Stimulated activated CD8-positive, alpha-beta memory T cell treated with anti-CD3 and anti-CD28 coated beads, Interleukin-7, amount 100 ng/mL, for 1 hour (primary cell): ENCODE measurements at places on chromosomes 4 and X.

DNA sequence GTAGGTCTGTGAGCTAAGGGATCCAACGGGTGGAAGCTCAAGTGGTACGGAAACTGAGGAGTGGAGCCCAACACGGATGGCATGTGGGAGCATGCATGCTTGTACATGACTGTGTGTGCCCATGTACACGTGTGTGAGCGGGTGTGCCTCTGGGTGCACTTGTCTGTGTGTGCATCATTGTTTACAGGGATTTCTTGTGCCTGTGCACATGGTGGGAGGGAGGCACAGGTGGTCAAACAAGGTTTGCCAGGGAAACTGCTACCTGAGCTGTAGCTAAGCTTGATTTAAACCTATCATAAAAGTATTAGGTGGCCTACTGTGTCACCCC, 122.5 kb upstream of the MAMLD1 start:
- DNase-seq: no peak

- DNase-seq: no peak
These were observed 1196.7 kb downstream of the RAPGEF2 start for GRCh38 chr4:160299608-160300007.

GRCh38 chr4:141957416-141957815, 321.0 kb downstream of the IL15 start:
- DNase-seq: no peak

DNA sequence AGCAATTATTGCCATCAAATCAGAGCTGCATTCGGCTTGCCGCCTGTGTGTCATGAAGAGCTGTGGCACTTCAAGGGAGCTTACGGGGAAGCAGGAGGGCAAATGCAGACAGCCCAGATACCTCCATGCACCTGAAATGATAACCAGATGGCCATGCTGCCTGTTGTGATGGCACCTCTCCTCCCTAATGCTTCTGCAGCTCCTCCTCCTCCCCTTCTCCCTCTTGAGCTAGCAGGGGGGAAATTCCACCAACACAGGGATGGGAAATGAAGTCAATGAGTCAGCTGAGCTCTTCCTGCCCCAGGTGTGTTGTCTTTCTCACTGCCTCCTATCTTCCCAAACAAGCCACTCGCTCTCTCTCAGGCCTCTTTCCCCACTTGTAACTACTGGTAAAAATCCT, 565.0 kb downstream of the BCOR start:
- DNase-seq: no peak

DNA sequence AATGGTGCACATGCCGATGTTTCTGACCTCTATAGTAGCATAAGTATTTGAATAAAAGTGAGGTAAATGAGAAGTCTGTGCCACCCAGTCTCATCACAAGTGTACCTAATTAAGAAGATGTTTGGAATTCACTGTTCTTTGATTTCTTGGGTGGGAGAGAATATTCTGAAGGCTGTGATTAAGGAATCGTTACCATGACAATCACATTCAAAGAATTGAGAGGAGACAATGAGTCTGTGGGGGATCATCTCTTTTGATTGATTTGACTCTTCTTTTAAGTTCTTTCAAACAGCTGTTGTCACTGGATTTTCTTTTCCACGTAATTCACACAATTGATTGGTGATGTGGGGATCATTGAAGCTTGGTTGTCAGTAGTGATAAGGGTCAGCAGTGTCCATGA, 18.1 kb downstream of the FHL1 start:
- DNase-seq: no peak

- no peak for DNase-seq
These were observed 381.2 kb upstream of the PCDH10 start for GRCh38 chr4:132767901-132768300.

- DNase-seq: no peak
These were observed 44.6 kb upstream of the VEGFC start for GRCh38 chr4:176837169-176837895.

GRCh38 chrX:132615391-132616131, 126.7 kb upstream of the MBNL3 start:
- peak; percentile 16 for DNase-seq

DNA sequence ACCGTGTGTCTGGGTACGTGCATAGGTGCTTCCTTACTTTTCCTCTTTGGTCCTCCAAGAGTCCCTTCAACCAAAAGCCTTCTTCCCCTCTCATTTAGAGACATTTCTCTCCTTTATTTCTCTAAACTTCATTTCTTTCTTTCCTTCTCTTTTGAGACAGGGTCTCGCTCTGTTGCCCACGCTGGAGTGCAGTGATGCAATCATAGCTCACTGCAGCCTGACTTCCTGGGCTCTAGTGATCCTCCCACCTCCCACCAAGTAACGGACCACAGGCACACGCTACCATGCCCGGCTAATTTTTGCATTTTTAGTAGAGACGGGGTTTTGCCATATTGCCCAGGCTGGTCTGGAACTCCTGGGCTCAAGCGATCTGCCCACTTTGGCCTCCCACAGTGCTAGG, 42.2 kb downstream of the ACOX3 start:
- DNase-seq: no peak

DNA sequence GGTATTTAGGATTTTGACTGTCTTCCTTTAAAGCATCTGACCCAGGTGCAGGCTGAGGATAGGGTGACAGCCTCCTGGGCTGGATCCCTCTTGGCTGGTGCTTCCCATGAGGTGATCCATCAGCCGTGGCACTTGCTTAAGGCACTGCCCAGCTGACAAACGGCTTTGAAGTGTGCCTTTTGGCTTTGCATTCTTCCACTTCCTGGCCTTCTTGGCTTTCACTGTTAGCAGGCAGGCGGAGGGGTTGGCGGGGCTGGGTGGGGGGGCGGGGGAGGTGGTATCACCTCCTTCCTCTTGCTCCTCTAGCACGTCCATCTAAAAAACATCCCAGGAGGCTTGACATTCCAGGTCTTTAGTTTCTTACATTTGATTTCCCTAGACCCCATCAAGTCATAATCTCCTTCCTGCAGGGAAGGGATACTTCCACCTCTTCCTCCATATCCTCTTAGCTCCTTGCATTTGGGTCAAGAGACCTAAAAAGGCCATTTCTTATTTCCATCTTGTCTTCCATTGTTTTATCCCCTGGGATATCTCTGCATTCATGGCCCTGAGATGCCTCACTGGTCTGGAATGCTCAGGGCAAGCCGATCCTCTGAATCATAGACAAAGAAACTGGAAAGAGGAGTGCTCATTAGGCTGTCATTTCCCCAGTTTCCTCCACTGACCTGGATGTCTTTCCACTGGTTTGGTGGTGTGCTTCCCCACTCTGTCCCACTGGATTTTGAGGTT, 11.3 kb upstream of the APLN start:
- DNase-seq: no peak

DNA sequence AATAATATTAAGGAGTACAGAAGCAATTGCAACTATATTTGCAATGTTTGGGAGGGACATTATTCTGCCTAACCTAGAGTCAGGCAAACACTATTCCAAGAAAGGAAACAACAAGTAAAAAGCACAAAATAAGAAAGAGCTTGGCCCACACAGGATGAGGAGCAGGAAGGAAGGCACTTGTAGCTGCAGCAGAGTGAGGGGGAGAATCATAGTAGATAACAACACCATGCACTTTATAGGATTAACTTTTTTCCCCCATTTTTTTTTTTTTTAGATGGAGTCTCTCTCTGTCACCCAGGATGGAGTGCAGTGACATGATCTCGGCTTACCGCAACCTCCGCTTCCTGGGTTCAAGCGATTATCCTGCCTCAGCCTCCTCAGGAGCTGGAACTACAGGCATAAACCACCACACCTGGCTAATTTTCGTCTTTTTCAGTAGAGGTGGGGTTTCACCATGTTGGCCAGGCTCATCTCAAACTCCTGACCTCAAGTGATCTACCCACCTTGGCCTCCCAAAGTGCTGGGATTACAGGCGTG, 10.3 kb upstream of the JCHAIN start:
- DNase-seq: no peak

DNA sequence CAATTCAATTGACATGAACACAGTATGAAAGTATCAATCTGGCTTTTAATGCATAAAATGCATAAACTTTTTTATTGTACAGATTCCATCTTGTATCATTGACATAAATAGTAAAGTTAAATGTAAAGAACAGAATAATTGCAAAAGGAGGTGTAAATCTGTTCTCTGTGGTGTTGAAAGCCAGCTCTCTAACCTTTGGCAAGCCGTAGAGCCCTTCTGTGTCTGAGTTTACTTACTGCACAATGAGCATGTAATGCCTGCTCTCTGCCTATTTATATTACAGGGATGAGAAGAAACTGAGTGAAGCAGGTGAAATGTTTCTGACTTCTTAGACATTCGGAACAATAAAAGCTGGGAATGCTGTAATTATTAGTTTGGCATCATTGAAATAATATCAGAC, 389.3 kb upstream of the EPHA5 start:
- DNase-seq: no peak

GRCh38 chr4:3756343-3757059, 9.7 kb upstream of the ADRA2C start:
- no peak for DNase-seq

- no peak for DNase-seq
These were observed 35.2 kb downstream of the PCDH7 start for GRCh38 chr4:30755346-30755745.

DNA sequence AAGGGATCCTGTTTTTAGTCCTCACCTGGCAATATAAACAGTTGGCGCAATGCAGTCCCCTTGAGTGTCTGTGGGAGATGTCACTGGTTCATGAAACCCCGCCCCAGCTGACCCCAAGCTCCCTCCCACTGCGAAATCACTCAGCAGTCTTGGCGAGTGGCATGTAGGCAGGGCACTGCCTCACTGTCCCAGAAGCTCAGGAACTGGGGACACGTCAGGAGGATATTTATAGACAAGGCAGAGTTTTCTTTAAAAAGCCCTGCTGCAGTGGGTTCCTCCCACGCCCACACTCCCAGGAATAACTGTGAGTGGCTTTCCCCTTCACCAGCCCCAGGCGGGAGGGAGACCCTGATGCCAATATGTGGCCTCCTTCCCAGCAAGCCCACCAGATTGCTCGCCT, 44.3 kb upstream of the PPP2R2C start:
- no peak for DNase-seq

DNA sequence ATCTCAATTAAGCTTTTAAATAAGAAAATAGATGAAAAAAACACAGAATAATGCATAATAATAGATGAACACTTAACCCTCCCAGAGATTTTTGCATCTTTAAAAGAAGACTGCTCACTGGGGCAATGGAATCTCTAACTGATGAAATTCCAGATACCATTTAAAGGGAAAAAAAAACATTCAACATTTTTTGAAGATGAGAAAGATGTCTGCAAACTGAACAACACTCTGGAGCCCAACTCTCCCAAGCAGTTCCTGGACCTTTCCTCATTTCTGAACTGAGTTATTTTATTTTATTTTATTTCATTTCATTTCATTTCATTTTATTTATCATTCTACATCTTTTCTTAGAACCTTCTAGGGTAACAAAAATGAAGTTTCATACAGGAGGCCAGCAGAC, 90.7 kb downstream of the CORIN start:
- no peak for DNase-seq

DNA sequence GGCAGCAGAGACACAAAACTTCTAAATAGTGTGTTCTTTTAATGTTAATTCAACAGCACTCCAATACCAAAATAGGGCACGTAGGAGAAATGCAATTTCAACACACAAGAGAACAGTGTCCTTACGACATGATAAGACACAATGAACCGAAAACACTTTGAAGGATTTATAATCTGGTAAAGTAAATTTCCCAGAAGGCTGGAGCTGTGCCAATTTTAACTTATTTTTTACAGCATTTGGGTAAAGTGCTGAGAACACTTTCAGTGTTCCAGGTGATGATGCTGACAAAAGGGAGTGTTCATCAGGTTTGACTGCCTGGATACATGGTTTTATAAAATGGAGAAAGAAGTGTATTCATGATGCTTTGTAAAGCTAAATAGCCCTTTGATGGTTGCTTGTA, 76.5 kb downstream of the MAPK10 start:
- no peak for DNase-seq

DNA sequence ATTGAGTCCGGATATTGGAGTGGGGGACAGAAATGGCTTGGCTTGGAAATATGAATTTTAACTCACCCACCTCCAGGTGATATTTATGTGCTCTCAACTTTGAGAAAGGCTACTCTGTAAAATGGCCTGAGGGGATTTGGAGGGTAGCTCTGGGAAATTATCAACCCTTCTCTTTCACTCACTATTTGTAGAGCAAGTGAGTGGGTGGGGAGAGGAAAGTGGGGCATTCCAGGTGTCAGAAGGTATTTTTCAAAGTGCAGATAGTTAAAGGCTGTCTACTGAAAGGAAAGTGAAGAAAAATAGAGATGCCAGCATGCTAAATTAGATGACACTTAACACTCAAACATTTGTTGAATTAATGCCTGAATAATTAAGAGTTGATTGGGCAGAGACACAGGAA, 44.1 kb downstream of the TMEM164 start:
- DNase-seq: no peak

DNA sequence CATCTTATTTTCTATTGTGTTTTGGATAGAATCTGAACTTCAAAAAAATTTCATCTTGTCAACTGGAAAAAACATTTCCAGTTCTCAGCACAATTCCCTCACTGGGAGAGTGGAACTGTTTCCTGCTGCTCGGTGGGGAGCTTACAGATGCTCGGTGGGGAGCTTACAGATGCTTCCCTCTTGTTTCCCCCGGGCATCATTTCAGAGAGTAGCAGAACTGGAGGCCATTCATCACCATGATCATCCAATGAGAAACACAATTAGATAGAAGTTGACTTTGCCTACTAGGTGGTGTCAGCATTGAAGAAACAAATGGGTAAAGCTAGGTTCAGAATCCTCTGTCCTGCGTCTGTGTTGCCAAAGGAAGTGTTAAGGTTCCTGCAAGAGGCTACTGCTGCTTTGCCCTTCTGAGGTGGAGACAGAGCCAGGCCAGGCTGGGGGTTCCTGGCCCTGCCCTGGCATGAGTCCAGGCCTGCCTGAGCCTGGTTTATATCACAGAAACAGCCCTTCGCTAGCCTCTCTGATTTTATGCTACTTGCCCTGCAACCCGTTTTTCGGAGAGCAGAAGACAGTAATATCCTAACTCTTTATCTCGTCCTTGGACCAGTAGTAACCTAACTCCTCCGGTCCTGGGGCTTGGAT, 70.6 kb downstream of the TAPT1 start:
- DNase-seq: no peak

DNA sequence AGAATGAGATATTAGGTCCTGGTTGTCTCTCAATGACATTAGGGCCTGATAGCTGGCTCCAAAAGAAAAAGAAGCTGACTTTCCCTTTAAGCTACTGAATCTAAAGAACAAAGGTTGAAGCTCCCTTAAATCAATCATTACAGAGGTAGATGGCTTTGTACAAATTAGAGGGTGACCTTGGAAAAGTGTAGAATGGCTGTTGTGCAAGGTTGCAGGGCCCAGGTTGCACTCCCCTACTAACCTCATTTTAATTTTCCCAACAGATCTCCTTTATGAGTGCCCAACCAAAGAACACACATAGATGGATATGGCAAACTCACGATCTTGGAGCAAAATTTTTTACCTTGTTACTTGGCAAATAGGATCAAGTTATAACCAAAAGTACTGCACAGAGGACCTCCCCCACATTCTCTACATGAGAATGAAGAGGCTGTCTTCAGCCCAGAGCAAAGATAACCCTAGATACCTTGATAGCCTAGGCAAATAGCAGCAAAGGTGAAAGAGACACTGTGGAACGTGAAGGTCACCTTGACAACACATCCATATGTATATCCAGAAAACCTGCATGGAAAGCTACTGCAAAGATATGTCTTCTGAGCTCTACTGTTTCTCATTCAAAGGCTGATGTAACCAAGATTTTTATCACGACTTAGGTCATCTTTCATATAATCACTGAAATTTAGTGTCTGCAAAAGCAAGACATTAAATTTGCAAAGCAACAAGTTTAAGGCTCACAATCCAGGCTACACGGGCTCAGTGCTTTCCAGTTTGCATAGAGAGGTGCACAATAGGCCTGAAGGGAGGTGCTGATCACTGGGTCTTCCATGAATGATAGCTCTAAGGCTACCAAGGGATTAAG, 23.0 kb downstream of the KLB start:
- no peak for DNase-seq

- no peak for DNase-seq
These were observed 67.1 kb downstream of the CBR4 start for GRCh38 chr4:168942985-168943384.
